ENCODE measurements at places on chromosomes 1 and 21.

DNA sequence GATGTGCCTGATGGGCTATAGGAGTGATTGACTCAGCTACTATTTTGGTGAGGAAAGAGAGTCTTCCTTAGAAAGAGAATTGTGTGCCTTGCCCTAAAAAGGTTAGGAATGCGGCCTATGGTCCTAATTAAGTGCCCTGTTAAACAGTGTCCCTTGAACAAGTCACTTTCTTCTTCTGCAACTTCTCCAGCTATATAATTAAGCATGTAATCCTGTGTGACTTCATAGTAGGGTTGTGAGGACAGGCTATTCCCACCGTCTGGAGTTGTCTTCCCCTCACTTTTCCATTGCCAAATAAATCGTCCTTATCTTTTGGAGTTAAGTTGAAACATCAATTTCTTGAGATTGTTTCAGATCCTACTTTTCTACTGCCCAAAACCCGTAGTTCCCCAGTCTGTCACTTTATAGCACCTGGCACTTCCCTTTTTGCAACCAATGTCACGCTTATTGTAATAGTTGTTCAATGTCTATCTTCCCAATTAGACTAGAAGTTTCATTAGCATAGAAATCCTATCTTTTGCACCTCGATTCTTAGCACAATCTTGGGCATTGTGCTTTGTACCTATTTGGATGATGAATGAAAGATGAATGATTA, 27.6 kb upstream of the SLC16A1 start:
- DNase-seq = no peak

- no peak for DNase-seq
Measured at GRCh38 chr1:48341221-48341620, 118.7 kb downstream of the SLC5A9 start.

DNA sequence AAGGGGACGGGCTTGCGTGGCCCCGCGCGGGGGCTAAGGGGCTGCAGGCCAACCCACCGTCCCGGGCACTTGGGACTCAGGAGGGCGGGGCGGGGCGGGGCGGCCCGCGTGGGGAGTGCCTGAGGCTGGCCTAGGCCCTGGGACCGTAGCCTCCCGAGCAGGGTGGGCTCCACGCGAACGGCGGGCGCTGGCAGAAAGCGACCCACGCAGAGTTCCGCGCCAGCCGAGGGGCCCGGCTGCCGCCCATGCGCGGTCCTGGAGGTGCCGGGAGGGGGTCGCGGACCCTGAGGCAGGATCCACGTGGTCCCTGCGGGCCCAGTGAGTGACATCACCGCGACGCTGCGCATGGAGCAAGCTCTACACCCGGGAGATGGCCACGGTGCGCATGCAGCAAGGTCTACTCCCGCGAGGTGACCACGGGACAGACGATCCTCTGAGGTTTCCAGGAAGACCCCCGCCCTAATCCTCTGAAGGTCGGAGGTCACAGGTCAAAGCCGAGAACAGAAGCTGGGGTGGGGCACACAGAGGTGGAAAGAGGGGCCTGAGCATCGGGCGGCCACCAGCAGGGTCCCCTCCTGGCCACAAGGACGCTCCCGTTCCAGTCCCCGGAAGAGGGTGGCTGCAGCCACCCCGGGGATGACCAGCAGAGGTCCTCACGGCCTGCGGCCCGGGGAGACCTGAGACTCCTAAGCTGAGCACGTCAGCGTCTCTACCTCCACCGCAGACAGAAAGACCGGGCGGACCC, 13.5 kb upstream of the SLC19A1 start:
- peak; percentile 49 for DNase-seq

GRCh38 chr21:34994766-34995631, 54.1 kb downstream of the RUNX1 start:
- DNase-seq = no peak

DNA sequence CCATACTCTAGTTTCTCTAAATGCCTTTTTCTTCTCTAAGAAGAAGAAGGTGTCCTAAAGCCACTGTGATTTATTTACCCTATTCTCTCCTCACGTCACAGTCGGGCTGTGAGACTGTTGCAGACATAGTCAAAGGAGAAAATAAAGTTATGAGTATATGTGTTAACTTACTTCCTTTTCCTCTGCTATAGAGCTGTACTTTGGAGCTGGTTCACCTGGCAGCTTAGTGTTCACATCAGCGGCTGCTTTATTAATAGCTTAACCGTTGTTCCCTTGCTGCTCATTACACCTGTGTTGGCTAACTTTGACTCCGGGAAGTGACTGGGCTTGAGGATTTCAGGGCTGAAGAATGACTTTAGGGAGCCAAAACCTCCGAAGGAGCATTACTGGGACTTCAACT, 3.6 kb downstream of the PFKFB2 start:
- DNase-seq = no peak

DNA sequence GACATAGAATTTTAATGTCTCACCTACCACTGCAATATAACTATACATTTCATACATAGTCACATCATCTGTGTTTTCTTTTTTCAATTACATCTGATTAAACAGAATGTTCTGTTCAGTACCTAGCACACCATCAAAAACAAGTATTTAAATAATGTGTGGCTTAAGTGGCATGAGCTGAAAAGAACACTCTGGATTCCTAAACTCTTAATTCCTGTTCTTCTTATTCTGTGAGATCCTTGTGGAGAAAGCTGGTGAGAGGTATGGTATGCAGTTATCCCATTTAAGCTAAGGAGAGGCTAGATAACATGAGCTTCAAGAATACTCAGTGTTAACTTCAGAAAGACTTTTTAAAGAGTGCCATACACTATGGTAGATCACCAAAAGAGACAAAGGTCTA, 5.5 kb downstream of the TP53BP2 start:
- DNase-seq = no peak

DNA sequence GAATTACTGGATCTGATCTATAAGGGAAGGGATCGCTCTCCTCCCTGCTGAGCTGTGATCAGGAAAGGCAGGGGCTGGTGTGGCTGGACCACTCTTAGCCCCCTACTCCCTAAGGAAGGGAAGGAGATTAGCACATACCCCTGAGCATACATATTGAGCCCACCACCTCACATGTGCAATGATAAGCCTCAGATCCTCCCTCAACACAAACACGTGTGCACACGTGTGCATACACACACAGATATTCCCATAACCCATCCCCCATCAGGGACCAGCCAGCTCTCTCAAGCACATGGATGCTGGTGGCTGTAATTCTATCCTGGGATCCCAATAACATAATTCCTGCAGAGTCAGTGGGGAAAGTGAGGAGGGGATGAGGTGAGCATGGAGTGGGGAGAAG, 21.2 kb downstream of the SYT2 start:
- no peak for DNase-seq

DNA sequence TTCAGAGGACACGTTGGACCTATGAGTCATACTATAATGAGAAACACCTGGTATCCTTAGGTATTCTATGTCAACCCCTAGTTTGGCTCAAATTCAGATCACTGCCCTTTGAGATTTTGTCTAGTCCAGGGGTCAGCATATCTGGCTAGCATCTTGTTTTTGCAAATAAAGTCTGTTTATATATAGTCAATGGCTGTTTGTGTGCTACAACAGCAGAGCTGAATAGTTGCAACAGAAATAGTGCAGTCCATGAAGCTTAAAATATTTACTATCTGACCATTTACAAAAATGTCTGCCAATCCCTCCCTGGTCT, 48.5 kb upstream of the EDEM3 start:
- DNase-seq = no peak

DNA sequence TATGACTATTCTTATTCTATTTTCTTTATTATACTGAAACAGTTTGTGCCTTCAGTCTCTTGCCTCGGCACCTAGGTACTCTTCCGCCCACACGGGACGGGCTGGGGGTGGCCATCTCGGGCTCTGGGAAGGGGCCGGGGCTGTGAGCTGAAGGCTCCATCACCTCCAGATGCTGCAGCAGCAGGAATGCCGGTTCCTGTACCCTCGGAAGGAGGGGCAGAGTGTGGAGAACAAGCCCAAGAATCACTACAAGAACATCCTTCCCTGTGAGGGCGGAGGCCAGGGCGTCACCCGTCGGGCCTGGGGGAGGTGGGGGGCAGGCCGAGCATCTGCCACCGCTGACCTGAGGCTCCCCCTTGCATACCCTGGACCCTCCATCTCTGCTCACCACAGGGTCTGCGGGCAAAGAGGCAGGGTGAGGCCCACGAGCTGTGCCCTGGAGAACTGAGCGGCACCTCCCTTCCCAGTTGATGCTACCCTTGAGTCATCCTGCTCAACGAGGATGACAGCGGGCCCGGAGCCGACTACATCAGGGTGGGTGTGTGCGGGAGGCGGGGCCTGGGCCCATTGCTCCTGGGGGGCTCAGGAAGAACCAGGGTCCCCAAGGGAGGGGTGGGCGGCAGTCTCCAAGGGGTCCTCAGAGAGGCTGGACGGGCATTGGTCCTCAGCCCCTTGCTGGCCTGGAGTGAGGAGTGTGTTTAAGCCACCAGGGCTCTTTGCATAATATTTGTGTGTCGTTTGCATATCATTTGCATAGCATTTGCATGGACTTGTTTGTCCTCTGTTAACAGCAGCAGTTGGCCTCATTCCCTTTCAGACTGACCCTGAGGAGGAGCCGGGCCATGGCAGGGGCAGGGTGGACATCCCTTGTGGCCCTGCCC, 7.5 kb downstream of the RNF223 start:
- no peak for DNase-seq

- no peak for DNase-seq
Measured at GRCh38 chr1:161736335-161736969, 13.1 kb upstream of the DUSP12 start.

GRCh38 chr1:108832929-108833328, 24.0 kb downstream of the AKNAD1 start:
- no peak for DNase-seq

- DNase-seq = peak; percentile 23
Measured at GRCh38 chr21:30839304-30839703, 9.7 kb upstream of the KRTAP7-1 start.

DNA sequence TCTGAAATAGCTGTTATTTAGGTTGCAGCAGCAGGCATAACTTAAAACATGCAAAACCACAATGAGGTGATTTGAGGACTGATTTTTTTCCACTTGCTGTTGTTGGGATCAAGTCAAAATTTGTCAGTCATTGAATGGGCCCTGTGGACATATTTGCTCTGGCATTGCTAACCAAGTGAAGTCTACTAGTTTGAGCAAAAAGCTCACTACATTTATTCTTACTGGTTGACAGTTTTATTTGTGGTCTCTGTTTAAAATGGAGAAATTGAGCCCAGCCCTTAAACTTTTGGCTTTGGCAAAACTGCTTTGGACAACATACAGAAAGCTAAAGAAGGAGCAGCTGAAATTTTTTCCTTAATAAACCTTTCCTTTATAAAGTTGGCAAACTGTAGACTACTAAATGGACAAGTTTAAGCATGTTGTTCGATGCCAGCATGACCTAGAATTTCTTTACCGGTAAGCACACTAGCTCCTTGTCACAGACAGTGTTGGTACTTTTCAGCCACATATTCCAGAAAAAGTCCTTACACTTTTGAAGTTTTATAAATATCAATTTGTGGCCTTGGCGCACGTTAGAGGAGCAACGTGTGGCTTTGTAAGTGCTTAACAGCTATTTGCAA, 234.6 kb downstream of the USP25 start:
- DNase-seq = no peak

GRCh38 chr1:209342441-209343175, 240.9 kb upstream of the CAMK1G start:
- no peak for DNase-seq

DNA sequence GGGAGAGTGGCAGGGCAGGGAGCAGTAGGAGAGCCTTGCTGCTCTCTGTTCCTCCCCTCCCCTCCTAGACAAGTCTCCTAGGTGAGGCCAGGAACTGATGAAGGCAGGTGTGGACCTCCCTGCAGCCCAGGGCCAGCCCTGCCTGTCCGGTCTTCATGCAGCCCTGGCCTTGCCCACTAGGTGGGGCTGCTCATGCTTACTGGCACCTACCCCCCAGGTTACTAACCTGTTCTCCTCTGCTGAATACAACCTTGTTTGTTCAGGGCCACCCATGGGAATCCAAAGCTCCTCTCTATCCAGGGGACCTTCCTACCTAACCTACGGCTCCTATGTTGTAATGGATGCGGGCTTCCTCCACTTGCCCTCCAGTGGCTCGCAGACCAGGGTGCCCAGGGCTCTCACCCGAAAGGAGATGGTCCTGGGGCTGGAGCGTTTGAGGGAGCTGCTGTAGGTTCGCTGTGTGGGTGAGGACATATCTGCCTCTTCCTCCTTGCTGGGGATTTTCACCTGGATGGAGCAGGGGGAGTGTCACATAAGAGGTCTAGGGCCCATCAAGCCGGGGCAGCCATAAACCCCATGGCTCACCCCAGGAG, 7.9 kb upstream of the TNNT2 start:
- DNase-seq = peak; percentile 33

DNA sequence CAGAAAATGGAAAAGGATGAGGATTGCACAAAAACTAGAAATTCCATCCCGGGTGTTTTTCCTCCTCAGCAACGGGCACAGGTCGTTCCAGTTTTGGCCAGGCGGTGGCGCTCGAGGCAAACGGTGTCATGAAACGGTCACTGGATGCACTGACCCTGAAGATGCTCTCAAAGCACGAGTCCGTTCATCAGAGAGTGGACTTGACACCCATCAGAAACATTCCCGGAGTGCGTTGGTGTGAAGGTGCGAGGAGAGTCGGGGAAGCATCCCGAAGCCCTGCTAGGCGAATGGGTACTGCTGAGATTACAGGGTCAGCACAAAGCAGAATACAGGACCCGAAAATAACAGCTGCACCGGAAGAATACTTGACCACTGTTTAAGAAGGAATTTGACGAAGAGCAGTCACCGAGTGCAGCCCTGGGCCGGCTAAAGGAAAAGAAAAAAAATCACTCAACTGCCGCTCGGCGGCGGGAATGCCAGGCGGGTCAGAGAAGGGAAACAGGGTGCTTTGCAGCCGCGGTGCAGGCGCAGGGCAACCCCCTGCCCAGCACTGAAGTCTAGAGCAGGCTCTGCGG, 71.7 kb upstream of the ETS2 start:
- DNase-seq = peak; percentile 78

DNA sequence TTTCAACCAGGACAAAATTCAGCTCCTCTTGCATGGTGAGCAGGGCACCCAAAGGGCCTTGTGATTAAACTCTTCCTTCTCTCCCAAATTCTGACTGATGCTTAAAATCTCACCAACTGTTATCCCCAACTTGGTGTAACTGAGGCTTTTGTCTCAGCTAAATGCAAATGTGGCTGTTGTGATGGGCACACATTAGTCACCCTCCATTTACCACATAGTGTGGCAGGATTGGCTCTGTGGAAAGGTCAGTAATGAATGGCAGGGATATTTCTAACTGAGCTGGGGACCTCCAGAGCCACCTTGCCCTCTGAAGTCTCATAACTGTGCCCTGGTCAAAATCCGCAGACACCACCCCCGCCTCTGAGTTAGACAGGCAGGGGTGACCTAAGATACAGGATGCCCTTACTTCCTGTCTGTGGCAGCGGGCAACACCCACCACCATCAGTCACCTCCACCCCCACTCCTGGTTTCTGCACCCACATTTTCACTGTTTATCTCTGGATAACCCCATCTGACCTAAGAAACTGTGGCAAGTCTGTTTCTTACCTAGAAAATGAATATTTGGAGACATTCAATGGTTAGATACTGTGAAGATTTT, 25.4 kb upstream of the RGS16 start:
- peak; percentile 37 for DNase-seq

DNA sequence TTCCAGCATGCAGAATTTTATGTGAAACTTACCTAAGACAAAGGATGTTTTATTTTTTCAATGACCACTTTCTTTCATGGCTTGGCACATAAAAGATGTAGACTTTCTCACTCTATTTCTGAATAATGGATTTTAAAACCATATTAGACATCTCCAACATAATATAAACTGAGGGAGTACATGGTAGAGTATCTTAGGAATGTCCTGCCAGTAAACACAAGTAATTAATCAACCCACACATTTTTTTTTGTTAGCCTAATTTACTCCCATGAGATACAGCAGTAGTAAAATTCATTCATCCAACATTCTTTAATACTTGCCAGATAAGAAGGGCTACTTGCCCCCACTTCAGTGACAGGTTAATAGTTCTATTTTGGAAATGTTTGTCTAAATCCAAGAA, 235.4 kb upstream of the ADAMTS5 start:
- no peak for DNase-seq

All from stimulated activated CD4-positive, alpha-beta T cell treated with anti-CD3 and anti-CD28 coated beads, Interleukin-12 subunit alpha, Interleukin-12 subunit beta, amount 100 ng/mL, for 4 hours (primary cell).